ENCODE measurements at places on chromosomes 7 and 10.
A peak's percentile ranks its signal among the peaks of the same experiment; 100 is the strongest.

DNA sequence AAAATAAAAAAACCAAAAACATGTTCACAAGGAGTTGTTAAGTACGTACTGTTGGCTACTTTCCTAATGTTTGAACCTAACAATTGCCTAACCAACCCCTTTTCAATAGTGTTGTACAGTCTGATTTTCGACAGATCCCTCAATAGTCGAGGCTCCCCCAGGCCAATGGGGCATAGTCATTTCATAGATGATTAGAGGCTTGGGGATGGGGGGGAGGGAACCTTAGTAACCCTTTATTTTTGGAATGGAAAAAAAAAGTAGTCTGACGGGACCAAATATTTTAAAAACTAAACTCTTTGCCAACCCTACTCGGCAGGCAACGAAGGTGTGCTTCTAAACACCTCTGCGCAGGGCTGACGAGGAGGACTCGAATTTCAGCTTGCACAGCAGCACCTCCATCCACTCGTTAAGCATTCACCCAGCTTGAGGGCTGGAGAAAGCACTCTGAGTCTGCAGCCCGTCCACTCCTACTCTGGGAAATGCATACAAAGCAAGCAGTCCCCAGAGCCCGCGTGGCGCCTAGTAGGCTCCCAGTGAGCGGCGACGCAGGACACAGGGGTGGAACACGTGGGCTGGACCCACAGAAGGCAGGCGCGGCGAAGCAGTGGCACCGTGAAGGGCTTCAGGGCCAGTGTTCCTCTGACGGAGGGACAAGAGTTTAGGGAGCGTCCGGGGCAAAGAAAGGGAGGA lies 899 bp downstream of the PUS7 start:
- peak overlapping the region; percentile 84 for H3K27ac ChIP-seq
- peak; percentile 63 for DNase-seq
- H3K4me1 ChIP-seq, result peaks cover 3% of the 10 kb centered on the region
- H3K36me3 ChIP-seq, result no peaks in the 10 kb centered on the region
- no peaks in the 10 kb centered on the region for H3K27me3 ChIP-seq
- H3K4me3 ChIP-seq, result peak overlapping the region; percentile 74

GRCh38 chr10:120145107-120145506 lies 252.6 kb downstream of the SEC23IP start:
- H3K27ac ChIP-seq, result no peak overlapping the region
- H3K4me1 ChIP-seq, result no peaks in the 10 kb centered on the region
- no peaks in the 10 kb centered on the region for H3K36me3 ChIP-seq
- H3K27me3 ChIP-seq, result no peaks in the 10 kb centered on the region
- DNase-seq, result no peak
- H3K4me3 ChIP-seq, result no peak overlapping the region

GRCh38 chr10:49605216-49605938 lies 4.7 kb upstream of the SLC18A3 start:
- DNase-seq, result peak; percentile 23
- no peak overlapping the region for H3K27ac ChIP-seq
- no peak overlapping the region for H3K4me3 ChIP-seq
- no peaks in the 10 kb centered on the region for H3K4me1 ChIP-seq
- H3K36me3 ChIP-seq, result no peaks in the 10 kb centered on the region
- H3K27me3 ChIP-seq, result peaks cover 52% of the 10 kb centered on the region

- no peak overlapping the region for H3K27ac ChIP-seq
- H3K4me1 ChIP-seq, result peaks cover 3% of the 10 kb centered on the region
- H3K4me3 ChIP-seq, result no peak overlapping the region
- no peaks in the 10 kb centered on the region for H3K27me3 ChIP-seq
- H3K36me3 ChIP-seq, result no peaks in the 10 kb centered on the region
Measured at GRCh38 chr7:15780271-15780670, 93.8 kb upstream of the MEOX2 start.

- H3K27ac ChIP-seq, result no peak overlapping the region
- H3K4me3 ChIP-seq, result no peak overlapping the region
- no peak for DNase-seq
- no peaks in the 10 kb centered on the region for H3K4me1 ChIP-seq
- no peaks in the 10 kb centered on the region for H3K36me3 ChIP-seq
Measured at GRCh38 chr10:13091801-13092200, 8.2 kb upstream of the OPTN start.

DNA sequence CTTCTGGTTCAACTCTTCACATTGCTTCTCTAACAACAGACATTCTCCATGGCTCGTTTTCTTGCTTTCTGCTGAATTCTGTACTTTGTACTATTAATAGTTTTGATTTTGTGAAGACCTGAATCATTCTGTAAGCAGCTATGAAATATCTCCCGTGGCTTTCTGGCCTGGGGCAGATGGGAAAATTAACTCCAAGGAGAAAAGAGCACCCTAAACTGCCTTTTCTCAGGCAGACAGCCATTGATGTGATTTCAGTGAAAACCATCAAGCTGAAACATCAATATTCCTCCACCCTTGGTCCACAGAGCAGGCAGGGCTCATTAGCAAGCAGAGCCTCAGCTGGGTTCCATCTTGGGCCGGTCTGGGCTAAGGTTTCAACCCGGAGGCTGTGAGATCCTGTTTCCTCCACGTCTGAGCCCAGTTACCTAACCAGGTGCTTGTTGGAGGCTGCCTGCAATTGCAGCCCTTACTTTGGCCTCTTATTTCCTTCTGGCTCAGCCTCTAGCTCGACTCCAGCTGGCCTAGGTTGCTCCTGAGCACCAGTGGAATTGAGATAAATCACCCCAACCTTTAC lies 21.1 kb upstream of the EZH2 start:
- no peak for DNase-seq
- H3K36me3 ChIP-seq, result no peaks in the 10 kb centered on the region
- H3K27ac ChIP-seq, result no peak overlapping the region
- peaks cover 8% of the 10 kb centered on the region for H3K4me1 ChIP-seq
- H3K4me3 ChIP-seq, result no peak overlapping the region
